ENCODE measurements at places on chromosomes 12 and 14. TPM values are rescaled to one million over a fixed set of nuclear protein-coding genes. Genes with fewer than 3 reads are reported as not detected.
A peak's percentile ranks its signal among the peaks of the same experiment; 100 is the strongest.

GRCh38 chr12:104464899-104465298, 8.2 kb downstream of the CHST11 start:
- DNase-seq = no peak
- H3K27ac ChIP-seq = peak overlapping the region; percentile 13
- H3K27me3 ChIP-seq = no peaks in the 10 kb centered on the region
- peaks cover 73% of the 10 kb centered on the region for H3K4me1 ChIP-seq

DNA sequence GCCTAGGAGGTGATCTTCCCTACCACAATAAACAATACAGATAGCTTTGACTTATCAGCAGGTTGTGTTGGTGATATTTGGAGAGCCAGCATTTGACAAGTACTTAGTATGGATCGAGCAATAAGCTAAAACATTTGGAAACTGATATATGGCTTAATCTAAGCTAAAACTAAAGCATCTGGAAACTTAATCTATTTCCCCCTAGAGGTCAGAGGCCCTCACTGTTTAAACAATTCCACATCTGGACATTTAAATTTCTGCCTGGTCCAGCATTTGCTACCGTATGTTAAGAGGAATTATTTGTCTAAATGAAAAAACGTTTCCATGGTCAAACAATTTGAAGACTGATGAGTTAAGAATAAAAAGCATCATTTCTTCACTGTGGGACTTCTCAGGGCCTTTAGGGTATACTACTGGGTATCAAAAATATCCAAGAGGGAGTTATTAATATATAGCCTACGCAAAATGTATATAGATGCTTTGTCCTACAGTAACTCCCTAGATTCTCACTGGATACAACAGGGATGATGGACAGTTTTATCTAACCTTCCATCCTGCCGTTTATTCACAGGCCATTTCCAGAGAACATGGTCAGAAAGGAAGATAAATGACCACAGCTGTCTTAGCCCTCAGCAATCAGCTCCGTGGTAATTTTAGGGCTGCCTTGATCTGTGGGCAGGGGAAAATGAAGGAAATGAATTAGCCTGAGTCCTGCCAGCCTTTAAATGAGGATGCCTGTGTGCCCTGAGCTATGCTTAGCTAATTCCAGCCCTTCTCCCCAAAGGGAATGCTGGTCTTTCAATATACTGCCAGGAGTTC, 135.4 kb upstream of the NUDT4 start:
- no peak overlapping the region for H3K4me3 ChIP-seq
- no peaks in the 10 kb centered on the region for H3K36me3 ChIP-seq
- H3K27me3 ChIP-seq = no peaks in the 10 kb centered on the region
- no peak overlapping the region for H3K27ac ChIP-seq
- DNase-seq = no peak

- peaks cover 14% of the 10 kb centered on the region for H3K27me3 ChIP-seq
- H3K27ac ChIP-seq = no peak overlapping the region
- H3K36me3 ChIP-seq = no peaks in the 10 kb centered on the region
- no peak overlapping the region for H3K4me3 ChIP-seq
These were observed 8.2 kb downstream of the VDR start for GRCh38 chr12:47896633-47897032.

GRCh38 chr12:8466241-8466640, 10.5 kb downstream of the CLEC6A start:
- no peaks in the 10 kb centered on the region for H3K4me1 ChIP-seq
- no peak overlapping the region for H3K4me3 ChIP-seq

DNA sequence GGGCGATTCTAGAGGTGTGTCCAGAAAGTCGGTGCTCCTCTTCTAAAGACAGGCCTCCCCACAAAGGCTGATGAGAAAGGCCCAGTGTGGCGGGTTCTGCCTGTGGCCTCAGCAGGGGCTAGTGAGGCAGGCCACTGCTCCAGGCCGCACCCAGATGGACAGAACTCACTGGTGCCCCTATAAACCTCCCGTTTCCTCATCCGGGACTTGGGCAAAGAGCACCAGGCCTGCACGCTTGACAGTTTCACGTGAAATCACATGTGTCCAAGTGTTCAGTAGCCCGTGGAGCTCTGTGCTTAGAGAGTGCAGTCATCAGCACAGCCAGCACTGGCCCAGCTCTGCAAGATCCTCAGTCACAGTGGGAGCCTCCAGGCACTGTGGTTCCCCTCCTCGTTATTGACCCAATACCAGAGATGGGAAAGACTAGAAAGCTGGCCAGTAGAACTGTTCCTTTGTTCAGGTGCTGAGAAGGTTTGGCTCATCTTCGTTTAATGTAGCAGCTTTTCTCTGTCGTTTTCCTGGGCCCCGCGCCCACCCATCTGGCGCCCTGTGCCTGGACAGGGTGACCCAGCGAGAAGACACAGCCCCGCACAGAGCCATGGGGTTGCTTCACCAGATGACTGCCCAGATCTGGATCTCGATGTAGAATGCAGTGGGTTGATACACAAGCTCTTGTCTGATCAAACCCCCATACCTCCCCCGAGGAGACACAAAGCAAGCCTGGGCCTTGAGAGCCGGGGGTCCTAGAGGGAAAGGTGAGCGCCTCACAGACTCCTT, 26.3 kb downstream of the IL31 start:
- H3K27me3 ChIP-seq = no peaks in the 10 kb centered on the region
- no peaks in the 10 kb centered on the region for H3K4me1 ChIP-seq
- no peak for DNase-seq
- H3K36me3 ChIP-seq = peaks cover 16% of the 10 kb centered on the region

DNA sequence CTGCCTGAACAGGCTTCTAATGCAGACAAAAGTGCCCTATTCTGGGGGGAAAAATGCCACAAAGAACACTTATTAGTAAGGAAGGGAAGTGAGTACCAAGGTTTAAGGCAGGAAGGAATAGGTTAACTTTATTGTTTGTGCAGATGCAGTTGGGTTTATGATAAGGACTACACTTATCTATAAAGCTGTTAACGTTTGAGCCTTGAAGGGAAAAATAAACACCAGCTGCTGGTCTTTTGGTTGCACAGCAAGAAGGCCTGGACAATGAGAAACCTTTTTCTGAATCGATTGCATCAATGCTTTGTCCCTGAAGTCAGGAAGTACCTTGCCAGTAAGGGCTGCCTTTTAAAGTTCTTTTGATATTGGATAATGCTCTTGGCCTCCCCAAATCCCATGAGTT, 407.8 kb downstream of the ATP23 start:
- DNase-seq = no peak
- no peak overlapping the region for H3K27ac ChIP-seq
- no peak overlapping the region for H3K4me3 ChIP-seq
- H3K27me3 ChIP-seq = no peaks in the 10 kb centered on the region

GRCh38 chr14:55348766-55349453, 62.7 kb downstream of the ATG14 start:
- no peaks in the 10 kb centered on the region for H3K27me3 ChIP-seq
- H3K27ac ChIP-seq = no peak overlapping the region
- H3K4me1 ChIP-seq = peaks cover 2% of the 10 kb centered on the region
- DNase-seq = no peak
- peaks cover 27% of the 10 kb centered on the region for H3K36me3 ChIP-seq

GRCh38 chr12:89544022-89544421, 18.2 kb upstream of the POC1B start:
- H3K27me3 ChIP-seq = no peaks in the 10 kb centered on the region
- H3K4me3 ChIP-seq = no peak overlapping the region
- H3K27ac ChIP-seq = no peak overlapping the region
- DNase-seq = no peak
- no peaks in the 10 kb centered on the region for H3K4me1 ChIP-seq

DNA sequence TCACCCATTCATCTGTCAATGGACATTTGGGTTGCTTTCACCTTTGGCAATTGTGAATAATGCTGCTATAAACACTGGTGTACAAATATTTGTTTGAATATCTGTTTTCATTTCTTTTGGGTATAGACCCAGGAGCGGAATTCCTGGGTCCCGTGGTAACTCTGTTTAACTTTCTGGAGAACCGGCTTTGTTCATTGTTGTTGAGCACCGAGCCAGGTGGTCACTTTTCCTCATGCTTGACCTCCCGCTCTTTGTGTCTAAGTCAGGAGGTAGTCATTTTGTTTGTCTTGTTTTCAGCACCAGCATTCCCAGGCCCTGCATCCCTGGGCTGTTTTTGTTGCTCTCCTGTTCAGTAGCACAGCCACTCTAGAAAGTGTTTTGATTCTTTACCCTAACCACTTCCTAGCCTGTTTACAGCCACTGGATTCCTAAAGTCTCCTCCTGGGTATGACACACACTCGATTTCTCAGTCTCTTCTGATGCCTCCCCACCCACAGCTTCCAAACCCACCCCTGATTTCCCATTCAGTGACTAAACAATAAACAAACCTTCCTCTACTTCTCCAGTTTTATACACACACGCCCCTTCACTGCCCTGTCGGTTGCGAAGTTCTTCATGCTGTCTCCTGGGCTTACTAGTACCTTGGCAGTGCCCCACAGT, 37.9 kb downstream of the B4GALNT3 start:
- H3K4me1 ChIP-seq = no peaks in the 10 kb centered on the region
- H3K36me3 ChIP-seq = no peaks in the 10 kb centered on the region
- no peak for DNase-seq
- no peak overlapping the region for H3K27ac ChIP-seq
- no peak overlapping the region for H3K4me3 ChIP-seq

- no peak for DNase-seq
- no peak overlapping the region for H3K27ac ChIP-seq
- no peaks in the 10 kb centered on the region for H3K36me3 ChIP-seq
- H3K4me3 ChIP-seq = no peak overlapping the region
- no peaks in the 10 kb centered on the region for H3K4me1 ChIP-seq
These were observed 4.3 kb downstream of the OLR1 start for GRCh38 chr12:10167599-10167998.

GRCh38 chr14:51269634-51270033, 29.6 kb downstream of the TMX1 start:
- no peaks in the 10 kb centered on the region for H3K27me3 ChIP-seq
- no peak for DNase-seq
- H3K27ac ChIP-seq = no peak overlapping the region
- no peaks in the 10 kb centered on the region for H3K36me3 ChIP-seq

GRCh38 chr12:120229487-120230325, 28.8 kb upstream of the RPLP0 start:
- peaks cover 26% of the 10 kb centered on the region for H3K4me1 ChIP-seq
- H3K27ac ChIP-seq = peak overlapping the region; percentile 77
- H3K27me3 ChIP-seq = no peaks in the 10 kb centered on the region
- no peak overlapping the region for H3K4me3 ChIP-seq
- DNase-seq = no peak

DNA sequence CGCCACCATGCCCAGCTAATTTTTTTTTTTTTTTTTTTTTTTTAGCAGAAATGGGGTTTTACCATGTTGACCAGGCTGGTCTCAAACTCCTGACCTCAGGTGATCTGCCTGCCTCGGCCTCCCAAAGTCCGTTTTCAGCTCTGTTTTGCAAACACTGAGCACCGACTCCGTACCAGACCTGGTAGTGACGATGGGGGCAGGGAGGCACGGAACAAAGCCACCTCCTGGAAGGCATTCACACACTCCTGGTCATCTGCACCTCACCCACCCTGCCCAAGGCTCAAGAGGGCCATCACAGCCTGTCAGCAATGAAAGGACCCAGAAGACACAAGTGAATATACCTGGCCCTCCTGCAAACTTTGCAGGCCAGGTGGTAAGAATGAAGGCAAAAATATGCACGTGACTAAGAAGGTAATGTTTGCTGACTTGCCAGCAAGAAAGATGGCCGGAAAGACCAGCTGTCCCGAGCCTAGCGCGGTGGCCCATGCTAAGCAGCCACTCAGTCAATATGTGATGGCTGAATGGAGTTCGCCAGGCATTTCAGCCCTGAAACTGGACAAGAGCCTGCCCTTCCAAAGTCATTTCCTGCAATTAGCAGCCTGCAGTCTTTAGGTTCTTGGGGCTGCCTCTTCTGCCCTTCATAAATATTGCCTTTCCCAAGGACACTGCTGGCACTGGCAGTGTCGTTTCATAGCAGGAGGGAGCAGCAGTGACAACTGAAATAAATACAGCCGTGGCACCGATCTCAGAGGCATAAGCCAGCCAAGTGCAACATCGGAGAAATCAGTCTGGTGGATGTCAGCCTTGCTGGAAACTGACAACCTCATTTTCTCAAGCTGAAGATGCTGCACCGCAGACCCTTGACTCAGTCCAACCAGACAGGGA, 17.6 kb downstream of the MMAB start:
- no peak overlapping the region for H3K4me3 ChIP-seq
- no peaks in the 10 kb centered on the region for H3K4me1 ChIP-seq
- no peak overlapping the region for H3K27ac ChIP-seq
- H3K36me3 ChIP-seq = no peaks in the 10 kb centered on the region

DNA sequence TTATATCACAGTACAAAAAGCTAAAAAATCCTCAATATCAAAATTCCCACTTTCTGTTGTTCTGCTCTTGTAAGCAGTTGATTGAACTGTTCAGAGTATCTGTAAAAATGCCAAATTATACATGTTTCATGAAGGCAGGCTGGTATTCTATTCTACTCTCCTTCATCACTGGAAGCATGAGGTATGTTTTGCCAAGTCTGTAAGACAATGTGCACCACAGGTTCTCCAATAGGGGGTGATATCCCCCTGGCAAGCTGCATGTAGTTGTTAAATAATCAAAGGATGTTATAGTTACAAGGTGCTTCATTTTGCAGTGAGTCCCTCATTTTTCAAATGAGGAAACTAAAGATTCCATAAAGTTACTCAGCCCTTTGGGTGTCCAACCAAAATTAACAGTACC, 15.1 kb upstream of the NEK9 start:
- H3K4me1 ChIP-seq = peaks cover 5% of the 10 kb centered on the region
- DNase-seq = peak; percentile 22
- H3K36me3 ChIP-seq = peaks cover 5% of the 10 kb centered on the region
- no peak overlapping the region for H3K4me3 ChIP-seq
- H3K27ac ChIP-seq = no peak overlapping the region
- H3K27me3 ChIP-seq = no peaks in the 10 kb centered on the region

- H3K27me3 ChIP-seq = no peaks in the 10 kb centered on the region
- no peaks in the 10 kb centered on the region for H3K4me1 ChIP-seq
- H3K36me3 ChIP-seq = no peaks in the 10 kb centered on the region
- no peak overlapping the region for H3K27ac ChIP-seq
- no peak overlapping the region for H3K4me3 ChIP-seq
These were observed 25.4 kb downstream of the DNAH10 start for GRCh38 chr12:123787466-123787865.

- H3K27ac ChIP-seq = no peak overlapping the region
- H3K27me3 ChIP-seq = no peaks in the 10 kb centered on the region
- no peaks in the 10 kb centered on the region for H3K36me3 ChIP-seq
- H3K4me3 ChIP-seq = no peak overlapping the region
- no peak for DNase-seq
- no peaks in the 10 kb centered on the region for H3K4me1 ChIP-seq
These were observed 73.9 kb upstream of the KRR1 start for GRCh38 chr12:75585330-75585729.

- no peaks in the 10 kb centered on the region for H3K36me3 ChIP-seq
- H3K27me3 ChIP-seq = no peaks in the 10 kb centered on the region
- no peak overlapping the region for H3K4me3 ChIP-seq
These were observed 116.8 kb downstream of the DAAM1 start for GRCh38 chr14:59305231-59305630.

Gene AMN
- 3.5 TPM for polyA plus RNA-seq

Gene PYGL
- 27.5 TPM for polyA plus RNA-seq

Gene ARHGDIB
- polyA plus RNA-seq = 820 TPM

Gene SPTLC2
- polyA plus RNA-seq = 7.1 TPM

Measured in thymus (tissue), 14 donors.